HS-27A (cell line): ENCODE measurements at places on chromosomes 16 and 17.
A peak's percentile ranks its signal among the peaks of the same experiment; 100 is the strongest.

DNA sequence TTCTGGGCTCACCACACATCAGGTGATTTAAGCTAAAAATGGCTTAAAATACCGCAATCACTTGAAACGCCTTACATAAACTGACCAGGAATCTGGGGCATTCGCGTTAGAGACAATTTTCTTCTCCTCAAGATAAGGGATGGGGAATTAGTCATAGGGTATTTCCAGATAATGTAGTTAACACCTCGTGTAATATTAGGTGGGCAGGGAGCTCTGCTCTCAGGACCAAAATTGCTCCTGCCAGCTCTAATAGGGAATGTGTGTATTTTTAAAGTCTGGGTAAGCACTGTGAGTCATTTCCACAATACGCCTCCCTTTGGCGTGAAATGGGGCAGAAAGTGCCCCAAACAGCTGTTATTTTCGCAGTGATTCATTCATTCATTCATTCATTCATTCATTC, 408.6 kb downstream of the MAF start:
- DNase-seq, result no peak

DNA sequence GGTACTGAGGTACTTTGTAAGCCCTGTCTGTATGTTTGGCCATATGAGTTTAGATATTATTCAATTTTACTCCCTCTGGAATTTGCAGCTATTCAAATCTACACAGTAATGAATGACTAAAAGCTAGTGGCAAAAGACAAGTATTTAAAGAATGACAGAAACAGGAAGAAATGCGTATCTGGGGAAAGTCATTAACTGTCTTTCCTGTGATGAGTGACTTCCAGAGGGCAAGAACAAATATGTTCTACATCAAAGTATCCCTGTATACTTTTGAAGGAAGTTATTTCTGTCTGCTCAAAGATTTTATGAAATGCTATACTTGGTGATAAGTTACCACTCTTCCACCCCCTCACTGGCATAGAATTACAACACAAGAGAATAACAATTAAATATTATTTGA, 489.3 kb upstream of the SOX9 start:
- no peak for DNase-seq

- peak; percentile 8 for DNase-seq
Observed at GRCh38 chr16:64952177-64952576, 169.7 kb downstream of the CDH11 start.

DNA sequence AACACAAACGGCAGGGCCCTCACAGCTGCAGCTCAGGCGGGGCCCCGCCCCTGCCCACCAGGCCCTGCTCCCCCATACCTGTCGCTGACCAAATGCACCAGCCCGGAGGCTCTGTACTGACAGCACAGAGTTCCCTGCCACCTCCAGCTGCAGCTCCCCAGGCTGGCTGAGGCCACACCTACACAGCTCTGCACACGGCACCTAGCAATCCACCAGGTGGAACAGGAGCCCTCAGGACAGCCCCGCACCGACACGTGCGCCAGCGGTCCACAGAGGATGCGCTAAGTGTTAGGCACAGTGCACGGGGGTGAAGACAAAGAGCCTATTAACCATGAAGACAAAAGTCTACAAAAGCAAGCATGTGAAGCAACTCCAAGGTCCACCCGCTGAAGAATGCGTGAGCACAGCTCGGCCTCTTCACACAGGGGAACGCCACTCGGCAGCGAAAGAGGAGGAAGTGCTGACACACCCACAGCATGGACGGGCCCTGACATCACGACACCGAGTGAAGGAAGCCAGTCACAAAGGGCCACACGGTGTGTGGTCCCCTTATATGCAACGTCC, 5.4 kb downstream of the ZCCHC14 start:
- no peak for DNase-seq

- DNase-seq, result no peak
Observed at GRCh38 chr16:81967358-81967757, 43.9 kb downstream of the SDR42E1 start.

- no peak for DNase-seq
Observed at GRCh38 chr16:48279199-48279598, 31.9 kb upstream of the ABCC11 start.

GRCh38 chr17:31582151-31582907, 190.9 kb downstream of the RAB11FIP4 start:
- DNase-seq, result no peak
